HFFc6 (cell line): ENCODE measurements at places on chromosomes 11 and 22.

- no peaks in the 10 kb centered on the region for H3K36me3 ChIP-seq
- peaks cover 27% of the 10 kb centered on the region for H3K4me1 ChIP-seq
- no peaks in the 10 kb centered on the region; the same call in 1 of the 2 replicates for H3K27me3 ChIP-seq
- DNase-seq, result peak; percentile 53
- no peak overlapping the region for H3K4me3 ChIP-seq
These were observed 18.9 kb downstream of the LIMK2 start for GRCh38 chr22:31230871-31231621.

- DNase-seq, result peak; percentile 4
- no peaks in the 10 kb centered on the region for H3K36me3 ChIP-seq
- H3K4me3 ChIP-seq, result no peak overlapping the region
- no peak overlapping the region for H3K27ac ChIP-seq
These were observed 355.9 kb upstream of the RAG2 start for GRCh38 chr11:36953976-36954375.

- no peak overlapping the region for H3K4me3 ChIP-seq
- peaks cover 41% of the 10 kb centered on the region for H3K27me3 ChIP-seq
- H3K27ac ChIP-seq, result no peak overlapping the region
- no peak for DNase-seq
- H3K4me1 ChIP-seq, result no peaks in the 10 kb centered on the region
These were observed 33.1 kb downstream of the C11orf58 start for GRCh38 chr11:16771350-16772140.

DNA sequence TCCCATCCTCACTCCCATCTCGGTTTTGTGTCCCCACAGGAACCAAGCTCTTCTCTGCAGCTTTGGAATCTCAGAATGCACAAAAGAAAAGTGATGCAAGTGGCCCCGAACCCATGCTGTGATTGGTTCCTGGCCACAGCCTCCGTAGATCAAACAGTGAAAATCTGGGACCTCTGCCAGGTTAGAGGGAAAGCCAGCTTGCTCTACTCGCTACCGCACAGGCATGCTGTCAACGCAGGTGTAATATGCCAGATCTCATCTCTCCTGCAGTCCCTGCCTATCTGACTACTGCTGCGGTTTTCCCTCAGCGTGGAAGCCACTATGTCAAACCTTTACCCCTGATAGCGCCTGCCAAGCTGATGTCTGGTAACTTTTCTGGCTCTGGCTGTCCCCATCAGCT lies 200.5 kb upstream of the LRRC4C start:
- DNase-seq, result no peak
- no peaks in the 10 kb centered on the region for H3K27me3 ChIP-seq
- no peaks in the 10 kb centered on the region for H3K4me1 ChIP-seq
- H3K27ac ChIP-seq, result no peak overlapping the region

DNA sequence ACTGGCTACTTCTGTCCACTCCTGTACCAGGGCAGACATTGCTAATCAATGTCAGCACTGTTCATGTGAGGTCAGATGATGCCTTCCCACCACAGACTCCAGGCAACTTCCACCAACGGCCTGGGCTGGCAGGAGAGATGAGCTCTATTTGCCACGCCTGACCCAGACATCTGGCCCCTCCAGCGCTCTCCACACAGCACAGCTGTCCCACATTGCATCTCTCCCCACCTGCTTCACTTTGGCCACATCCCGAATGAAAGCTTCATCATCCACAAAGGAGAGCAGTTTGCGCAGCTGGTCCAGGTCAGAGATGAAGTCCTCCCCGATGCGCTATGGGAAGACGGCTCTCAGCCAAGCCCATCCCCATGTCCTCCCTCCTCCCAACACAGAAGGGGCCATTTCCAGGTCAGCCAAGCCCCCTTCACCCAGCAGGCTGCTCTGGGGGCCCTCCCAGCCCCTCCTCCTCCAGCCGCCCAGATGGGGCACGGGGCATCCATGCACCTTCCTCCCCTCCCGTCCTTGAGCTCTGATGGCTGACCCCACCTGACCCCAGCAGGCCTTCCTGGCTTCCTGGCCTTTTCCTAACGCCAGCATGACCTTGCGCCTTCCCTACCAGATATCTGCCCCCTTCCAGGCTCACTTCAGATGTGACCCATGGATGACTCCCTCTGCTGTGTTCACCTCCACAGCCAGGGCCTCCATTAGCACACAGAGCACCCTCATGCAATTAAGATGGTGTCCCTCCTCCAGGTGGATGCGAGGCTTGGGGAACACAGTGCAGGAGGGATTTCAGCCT lies 7.4 kb downstream of the PYGM start:
- H3K27ac ChIP-seq, result no peak overlapping the region
- no peak for DNase-seq
- no peaks in the 10 kb centered on the region for H3K36me3 ChIP-seq
- H3K27me3 ChIP-seq, result peaks cover 4% of the 10 kb centered on the region
- H3K4me3 ChIP-seq, result no peak overlapping the region
- peaks cover 13% of the 10 kb centered on the region for H3K4me1 ChIP-seq

- peaks cover 4% of the 10 kb centered on the region for H3K27me3 ChIP-seq
- peak overlapping the region; percentile 25; the same call in 1 of the 2 replicates for H3K4me3 ChIP-seq
- DNase-seq, result no peak
- H3K4me1 ChIP-seq, result peaks cover 74% of the 10 kb centered on the region
These were observed 70.7 kb downstream of the TEAD1 start for GRCh38 chr11:12744826-12745502.

DNA sequence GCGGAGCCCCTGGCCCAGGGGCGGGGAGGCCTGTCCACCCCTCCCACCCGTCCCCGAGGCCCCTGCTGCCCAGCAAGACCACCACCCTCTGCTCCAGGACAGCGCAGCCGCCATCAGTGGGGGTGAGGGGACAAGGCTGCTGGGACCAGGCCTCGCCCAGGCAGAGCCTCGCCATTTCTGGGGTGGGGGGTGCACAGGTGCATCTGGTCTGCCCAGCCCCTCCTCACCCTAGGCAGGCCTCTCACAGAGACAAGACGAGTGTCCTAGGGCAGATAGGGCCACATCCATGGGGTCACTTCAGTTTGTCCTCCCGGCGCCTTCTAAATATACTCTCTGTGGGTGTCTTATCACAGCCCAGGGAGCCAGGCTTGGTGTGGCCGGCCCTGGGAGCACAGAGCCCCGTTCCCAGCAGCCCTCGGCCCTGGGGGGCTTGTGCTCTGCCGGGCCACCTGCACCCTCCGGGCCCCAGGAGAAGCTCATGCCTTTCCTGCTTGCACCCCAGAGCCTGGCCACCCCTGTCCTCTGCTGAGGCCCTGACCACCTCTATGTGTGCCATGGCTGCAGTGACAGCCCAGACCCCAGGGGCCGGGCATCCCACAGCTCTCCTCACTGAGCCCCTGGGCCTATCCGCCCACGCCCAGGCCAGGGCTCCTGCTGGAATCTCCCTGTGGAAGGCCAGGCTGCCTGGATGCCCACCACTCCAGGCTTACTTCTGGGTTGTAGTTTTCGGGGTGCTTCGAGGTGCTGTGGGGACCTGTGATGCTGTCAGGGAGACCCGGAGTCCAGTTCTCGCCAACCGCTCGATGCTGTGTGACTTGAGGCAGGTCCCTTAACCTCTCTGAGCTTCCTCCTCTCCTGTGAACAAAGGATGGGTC lies 70.8 kb downstream of the KCNQ1 start:
- H3K36me3 ChIP-seq, result no peaks in the 10 kb centered on the region
- H3K4me1 ChIP-seq, result no peaks in the 10 kb centered on the region
- H3K4me3 ChIP-seq, result no peak overlapping the region
- no peak overlapping the region for H3K27ac ChIP-seq
- no peak for DNase-seq

DNA sequence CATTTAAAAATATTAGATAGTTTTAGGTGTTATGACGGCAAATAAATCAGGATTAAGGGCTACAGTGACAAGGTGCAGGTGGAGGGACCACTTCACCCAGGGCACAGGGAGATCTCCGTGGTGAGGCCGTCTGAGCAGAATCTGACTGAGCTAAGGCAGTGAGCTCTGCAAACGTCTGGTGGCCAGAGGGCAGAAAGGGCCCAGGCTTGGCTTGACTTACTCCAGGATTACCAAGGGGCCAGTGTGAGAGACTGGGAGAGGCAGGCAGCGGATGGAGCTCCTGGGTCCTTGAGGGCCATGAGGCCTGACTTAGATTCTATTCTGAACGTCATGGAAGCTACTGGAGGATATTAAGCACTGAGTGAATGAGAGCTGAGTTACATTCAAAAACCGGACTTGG lies 125.9 kb upstream of the B3GAT1 start:
- peaks cover 1% of the 10 kb centered on the region for H3K27me3 ChIP-seq
- H3K4me3 ChIP-seq, result no peak overlapping the region
- no peak overlapping the region for H3K27ac ChIP-seq
- H3K4me1 ChIP-seq, result no peaks in the 10 kb centered on the region
